MCF 10A (cell line): ENCODE measurements at places on chromosomes 2 and 18.

- no peak for DNase-seq
Measured at GRCh38 chr18:10321576-10321975, 132.9 kb upstream of the APCDD1 start.

DNA sequence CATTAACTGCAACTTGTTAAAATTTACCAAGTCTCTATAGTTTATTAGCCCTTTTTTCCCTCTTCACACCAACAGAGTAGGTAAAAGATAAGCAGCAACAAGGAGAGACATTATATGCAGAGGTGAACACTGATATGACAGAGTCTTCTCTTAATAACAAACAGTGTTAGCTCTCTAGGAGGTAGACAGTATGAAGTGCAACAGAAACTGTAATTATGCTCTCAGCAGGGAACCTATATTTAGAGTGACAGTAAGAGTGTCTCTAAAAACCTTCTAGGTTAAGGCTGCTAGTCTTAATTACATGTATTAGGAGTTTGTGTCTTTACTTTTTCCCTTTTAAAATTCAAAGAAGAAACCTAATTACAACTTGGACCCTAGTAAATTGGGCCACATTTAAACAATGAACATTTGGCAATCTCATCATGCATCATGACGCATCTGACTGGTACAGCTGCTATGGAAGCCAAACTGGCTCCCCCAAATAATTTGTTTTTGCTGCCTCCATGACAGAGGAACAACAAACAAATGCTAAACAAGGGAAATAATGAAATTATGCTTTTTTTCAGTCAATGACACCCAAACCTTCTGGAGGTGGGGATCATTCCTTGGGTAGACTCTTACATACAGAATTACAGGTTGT lies 69.9 kb upstream of the MMADHC start:
- no peak for DNase-seq

DNA sequence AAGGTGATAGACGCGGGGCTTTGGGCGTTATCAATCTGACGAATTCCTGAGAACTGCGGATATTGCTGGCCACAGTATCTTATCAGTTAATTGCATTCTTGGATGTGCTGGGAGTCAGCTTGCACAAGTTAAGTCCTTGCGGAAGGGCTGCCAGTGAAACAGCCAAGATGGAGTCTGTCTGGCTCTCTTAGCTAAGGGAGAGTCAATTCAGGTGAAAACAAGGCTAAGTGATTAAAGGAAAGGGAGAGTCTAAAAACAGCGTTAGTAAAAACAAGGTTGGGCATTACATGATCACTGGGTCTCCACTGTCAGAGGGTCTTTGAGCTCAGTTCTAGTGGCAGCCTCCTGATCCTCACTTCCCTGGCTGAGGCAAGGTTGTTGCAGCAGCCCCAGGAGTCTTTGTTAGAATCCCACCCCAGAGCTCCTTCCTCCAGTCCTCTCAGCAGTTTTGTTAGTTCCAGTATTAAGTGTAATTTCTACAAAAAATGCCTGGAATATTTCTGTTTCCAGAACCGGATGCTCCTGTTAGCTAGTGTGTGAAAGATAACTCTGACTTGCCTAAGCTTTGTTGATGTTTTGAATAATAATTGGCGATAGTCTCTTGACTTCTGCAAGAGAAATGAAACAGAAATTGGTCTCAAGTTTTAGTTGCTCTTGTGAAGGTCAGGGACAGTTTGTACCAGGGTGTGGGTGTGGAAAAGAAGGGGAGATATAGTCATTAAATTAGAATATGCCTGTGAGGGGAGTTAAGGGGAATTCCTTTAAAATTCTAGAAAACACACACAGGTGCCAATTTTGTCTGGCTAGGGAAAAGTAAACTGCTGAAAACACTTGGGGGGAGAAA lies 10.6 kb downstream of the CFLAR start:
- peak; percentile 38 for DNase-seq

- no peak for DNase-seq
Measured at GRCh38 chr18:51645607-51646006, 448.1 kb upstream of the MEX3C start.
